Stimulated activated CD8-positive, alpha-beta memory T cell treated with anti-CD3 and anti-CD28 coated beads, Interleukin-7, amount 100 ng/mL, for 1 hour (primary cell): ENCODE measurements at places on chromosomes 11 and 22.

- no peak for DNase-seq
Observed at GRCh38 chr11:79437278-79437980, 3.4 kb downstream of the TENM4 start.

- no peak for DNase-seq
Observed at GRCh38 chr11:62333768-62334167, 3.5 kb upstream of the ASRGL1 start.

DNA sequence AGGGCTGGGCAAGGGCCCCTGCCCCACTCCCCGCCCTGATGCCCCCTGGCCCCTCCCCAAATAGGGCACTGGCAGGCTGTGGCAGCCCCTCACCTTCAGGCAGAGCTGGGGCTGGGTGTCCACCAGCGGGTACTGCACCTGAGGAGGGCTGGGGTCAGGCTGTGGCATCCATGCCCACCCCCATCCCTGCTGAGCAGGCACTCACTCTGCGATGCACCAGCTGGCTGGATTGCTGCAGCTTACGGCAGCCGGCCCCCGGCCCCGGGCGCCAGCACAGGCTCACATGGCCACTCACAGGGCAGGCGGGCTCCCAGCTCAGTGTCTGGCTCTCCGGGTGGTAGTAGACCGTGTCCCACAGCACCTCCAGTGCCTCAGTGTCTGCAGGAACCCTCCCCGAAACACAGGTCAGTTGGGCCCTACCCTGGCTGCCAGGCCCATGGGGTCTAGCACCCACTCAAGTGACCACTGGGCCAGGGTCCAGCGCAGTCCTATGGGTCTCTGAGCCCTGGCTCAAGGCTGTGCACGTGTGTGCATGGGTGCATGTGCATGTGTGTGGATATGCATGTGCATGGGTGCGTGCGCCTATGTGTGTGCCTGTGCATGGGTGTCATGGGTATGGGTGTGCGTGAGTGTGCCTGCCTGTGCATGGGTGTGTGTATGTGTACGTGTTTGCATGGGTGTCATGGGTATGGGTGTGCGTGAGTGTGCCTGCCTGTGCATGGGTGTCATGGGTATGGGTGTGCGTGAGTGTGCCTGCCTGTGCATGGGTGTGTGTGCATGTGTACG lies 14.4 kb downstream of the IL17REL start:
- no peak for DNase-seq

- no peak for DNase-seq
Observed at GRCh38 chr11:114082767-114083181, 23.3 kb downstream of the ZBTB16 start.

- no peak for DNase-seq
Observed at GRCh38 chr11:105937331-105937730, 84.7 kb downstream of the MSANTD4 start.

DNA sequence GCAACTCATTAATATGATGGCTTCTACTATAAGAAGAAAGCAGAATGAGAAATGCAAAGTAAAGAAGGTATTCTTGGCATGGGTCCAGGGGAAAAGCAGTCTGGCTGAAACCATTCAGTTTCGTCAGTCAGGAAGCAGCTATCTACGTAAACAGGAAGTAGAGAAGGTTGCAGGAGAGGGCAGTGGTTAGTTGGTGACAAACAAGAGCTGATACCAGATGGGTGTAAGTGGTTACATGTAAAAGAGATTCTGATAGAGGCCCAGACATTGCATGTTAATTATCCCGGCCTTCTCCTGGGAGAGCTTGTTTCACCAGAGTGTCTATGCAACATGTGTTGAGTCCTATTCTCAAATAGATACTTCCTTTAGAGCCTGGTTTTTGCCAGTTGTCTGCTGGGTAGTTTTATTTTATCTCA lies 58.4 kb upstream of the PSMA1 start:
- DNase-seq = peak; percentile 22

DNA sequence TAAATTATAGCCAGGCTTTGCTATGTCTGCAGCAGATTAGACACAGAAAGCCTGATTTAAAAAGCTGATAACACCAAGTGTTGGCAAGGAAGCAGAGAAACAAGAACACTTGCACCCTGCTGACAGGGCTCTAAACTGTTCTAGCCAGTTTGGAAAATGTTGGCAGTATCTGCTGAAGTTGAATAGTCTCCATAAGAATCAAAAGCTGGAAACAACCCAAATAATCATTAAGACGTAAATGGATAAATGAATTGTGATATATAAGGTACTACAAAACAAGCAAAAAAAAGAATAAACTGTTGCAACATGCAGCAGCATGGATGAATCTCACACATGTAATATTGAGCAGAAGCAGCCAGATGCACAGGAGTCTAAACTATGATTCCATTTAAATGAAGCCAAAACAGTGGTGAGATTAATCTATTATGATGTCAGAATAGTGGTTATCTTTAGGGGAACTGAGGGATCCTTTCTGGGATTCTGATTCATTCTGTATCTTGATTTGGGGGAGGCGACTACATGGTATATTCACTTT lies 40.4 kb upstream of the ADORA2A start:
- DNase-seq = no peak

- DNase-seq = no peak
Observed at GRCh38 chr22:38212442-38212841, 10.6 kb downstream of the MAFF start.

GRCh38 chr11:27471589-27472397 lies 797 bp downstream of the LGR4 start:
- DNase-seq = no peak

- DNase-seq = peak; percentile 23
Observed at GRCh38 chr11:35040221-35040942, 98.6 kb upstream of the CD44 start.

- no peak for DNase-seq
Observed at GRCh38 chr11:19711911-19712280, 741 bp upstream of the NAV2 start.

DNA sequence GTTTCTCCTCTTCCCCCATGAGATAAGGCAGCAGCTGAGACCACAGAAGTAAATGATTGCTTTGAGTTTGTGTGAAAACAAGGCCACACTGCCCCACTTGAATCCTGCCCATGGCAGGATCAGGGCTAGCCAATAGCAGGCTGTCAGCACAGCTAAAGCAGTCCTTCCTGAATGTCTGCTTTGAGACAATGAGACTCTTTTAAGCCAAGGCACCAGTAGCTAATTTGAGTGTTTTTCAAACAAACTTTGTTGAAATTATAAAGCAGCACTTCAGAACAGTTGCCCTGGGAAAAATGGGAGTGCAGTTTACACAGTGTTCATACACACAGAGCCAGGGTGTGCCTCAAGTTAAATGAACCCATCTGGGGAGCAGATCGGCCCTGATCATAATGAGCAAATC lies 103.5 kb upstream of the OR5AK2 start:
- DNase-seq = no peak

- DNase-seq = no peak
Observed at GRCh38 chr22:27241430-27242321, 559.9 kb downstream of the MN1 start.

DNA sequence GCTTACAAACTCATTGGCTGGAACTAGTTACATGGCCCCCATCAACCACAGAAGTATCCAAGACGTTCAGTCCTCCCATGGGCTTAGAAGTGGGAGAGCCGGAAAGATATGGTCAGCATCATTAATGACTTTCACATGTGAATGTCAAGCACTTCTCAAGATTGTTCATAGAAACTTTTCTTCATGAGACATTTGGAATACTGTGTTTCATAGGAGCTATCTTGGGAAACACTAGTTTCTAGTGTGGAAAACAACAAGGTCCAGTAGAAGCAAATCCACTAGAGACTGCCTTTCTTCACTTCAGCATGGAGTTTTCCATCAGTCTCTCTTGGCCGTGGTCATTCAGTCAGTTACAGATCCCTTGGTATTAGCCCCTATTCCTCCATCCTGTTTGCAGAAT lies 160.9 kb downstream of the C11orf91 start:
- DNase-seq = no peak

DNA sequence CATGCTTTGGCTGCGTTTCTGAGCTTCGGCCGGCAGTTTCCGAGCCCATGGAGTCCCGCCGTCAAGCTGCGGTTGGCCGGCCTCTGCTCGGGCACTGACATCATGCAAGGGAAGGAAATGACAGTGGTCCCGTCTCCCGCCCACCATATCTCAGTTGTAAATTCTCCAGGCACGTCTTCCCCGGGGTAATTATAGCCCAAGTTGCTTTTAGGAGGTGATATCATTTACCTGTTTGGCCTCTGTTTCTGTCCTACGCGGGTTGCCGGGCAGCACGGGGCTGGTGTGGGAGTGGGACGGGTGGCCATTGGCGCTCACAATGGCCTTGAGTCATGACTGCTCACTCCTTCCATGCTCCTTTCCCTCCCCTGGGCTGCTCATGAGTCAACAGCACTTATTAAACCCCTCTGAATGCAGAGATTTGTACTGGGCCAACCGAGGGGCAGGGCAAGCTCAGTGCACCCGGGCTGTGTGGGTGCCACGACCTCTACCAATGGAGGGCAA lies 4.2 kb upstream of the ANO1 start:
- no peak for DNase-seq

DNA sequence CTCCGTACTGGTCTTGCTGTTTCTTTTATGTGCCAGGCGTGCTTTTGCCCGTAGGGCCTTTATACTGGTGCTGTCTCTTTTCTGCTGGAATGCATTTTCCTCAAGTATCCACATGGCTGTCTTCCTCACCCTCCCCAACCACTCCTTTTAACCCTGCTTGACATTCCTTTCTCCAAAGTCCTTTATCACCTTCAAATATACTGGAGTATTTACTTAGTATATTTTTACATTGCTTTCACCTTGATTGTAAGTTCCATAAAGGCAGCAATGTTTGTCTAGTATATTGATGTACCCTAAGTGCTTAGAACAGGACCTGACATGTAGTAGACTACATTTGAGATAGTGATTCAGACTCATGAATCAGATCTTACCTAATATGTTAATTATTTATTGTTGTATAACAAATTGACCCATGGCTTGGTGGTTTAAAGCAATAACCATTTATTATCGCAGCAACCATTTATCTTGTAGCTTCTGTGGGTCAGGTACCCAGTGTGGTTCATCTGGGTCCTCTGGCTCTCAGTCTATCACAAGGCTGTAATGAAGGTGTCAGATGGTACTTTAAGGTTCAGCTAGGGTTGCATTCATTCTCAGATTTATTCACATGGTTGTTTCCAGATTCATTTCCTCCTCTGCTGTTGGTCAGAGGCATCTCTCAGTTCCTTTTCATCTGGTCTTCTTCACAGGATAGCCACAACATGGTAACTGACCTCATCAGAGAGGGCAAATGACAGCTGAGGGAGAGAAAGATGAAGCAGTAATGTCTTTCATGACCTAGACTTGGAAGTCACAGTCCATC lies 34.2 kb downstream of the DDX10 start:
- no peak for DNase-seq

DNA sequence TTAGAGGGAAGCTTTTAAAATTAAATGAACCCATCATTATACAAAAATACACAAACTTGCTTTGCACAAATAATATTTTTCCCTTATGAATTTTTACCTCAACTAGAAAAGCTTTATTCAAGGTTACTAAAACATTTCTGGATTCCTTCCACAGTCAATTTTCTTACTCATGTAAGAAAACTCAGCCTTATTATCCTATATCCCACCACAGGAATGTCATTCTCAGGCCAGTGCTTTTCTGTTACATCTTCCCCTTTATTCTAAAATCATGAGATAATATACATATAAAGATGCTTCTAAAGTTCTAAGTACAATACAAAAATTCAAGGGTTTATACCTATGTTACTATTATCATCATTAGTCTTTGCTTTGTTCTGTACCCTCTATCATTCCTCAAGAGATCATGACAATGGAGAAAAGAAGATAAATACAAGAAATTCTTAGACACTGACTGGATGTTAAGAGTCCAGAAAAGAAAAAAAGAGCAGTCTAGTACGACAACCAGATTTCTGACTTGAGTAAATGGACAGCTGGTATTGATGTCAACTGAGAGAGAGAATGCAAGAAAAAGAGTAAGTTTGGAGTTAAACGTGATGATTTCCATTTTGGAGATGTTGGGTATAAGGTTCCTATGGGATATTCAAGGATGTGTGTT lies 60.3 kb downstream of the MTMR2 start:
- DNase-seq = no peak

- no peak for DNase-seq
Observed at GRCh38 chr11:27059431-27059830, 18.8 kb downstream of the BBOX1 start.

DNA sequence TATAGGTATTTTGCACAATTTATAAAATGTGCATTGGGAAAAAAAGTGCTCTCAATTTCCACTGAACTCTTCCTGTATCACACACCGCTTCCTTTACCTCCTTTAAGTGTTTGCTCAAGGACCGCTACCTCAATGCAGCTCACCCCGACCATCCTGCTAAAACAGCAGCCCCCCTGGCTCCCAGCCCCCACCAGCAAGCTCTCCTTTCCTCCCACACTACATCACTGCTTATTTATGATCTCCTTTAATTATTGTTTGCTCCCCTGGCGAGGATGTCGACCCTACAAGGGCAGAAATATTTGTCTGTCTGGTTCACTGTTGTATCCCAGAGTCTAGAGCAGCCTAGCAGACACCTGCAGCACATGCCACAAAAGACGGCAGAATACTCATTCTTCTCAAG lies 10.0 kb downstream of the SHANK2 start:
- no peak for DNase-seq
